AG10803 (cell line): ENCODE measurements at places on chromosomes 7 and 10.

DNA sequence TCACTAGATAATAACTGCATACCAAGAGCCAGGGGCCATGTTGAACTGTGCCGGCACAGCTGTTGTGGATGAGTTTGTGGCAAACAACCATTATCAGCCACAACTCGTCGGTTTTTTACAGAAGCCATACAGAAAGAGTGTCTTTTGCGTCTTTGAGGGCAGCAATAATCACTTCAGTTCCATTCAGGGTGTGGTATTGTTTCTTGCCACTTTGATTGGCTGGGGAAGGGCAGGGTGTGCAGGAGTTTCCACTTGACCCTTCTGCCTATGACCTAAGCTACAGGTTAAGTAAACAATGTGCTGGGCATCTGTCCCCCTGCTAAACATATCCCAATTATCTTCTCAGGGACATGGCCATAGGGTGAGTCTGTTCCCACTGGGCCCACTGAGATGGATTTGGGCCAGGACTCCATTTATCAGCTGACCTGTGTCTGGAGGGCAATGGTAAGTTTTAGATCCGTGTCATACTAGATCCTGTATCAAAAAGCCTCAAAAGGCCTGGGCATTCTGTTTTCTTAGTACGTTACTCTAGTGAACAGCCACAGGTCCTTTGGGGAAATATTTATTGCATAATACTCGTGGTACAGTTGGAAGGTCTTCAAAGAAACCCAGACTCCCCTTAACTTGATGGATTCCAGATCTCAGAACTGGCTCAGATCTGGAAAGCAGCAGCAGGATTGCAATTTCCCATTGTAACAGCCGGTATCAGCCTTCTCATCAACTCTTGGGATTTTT is 15.9 kb downstream of the ZNF3 start:
- DNase-seq = peak; percentile 89

DNA sequence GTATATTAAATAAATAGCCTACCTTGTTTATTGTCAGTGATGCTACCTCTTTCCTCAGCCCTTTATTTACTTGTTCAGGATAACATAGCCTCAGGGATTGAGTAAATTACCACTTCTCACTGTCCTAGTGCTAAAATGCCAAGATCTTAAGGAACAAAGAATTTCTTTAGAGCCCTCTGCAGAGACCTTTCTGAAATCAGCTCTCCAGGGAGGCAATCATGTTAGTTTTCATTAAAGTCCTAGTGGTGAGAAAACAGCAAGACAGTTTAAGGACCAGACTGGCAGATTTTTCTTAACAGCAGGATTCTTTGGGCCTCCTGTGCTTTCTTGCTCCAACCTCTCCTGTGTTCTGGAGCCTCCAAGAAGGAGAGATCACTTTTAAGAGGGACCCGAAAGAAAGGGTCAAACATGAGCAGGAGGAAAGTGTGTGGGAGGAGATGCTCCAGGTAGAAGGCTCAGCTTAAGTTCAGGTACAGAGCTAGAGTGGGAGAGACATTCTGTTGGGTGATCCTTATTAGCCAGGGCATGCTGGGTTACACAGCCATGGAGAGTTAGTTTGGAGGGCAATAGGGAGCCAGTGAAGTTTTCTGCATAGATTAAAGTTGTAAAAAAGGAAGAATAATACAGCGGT is 1.2 kb upstream of the PLCE1 start:
- DNase-seq = no peak

DNA sequence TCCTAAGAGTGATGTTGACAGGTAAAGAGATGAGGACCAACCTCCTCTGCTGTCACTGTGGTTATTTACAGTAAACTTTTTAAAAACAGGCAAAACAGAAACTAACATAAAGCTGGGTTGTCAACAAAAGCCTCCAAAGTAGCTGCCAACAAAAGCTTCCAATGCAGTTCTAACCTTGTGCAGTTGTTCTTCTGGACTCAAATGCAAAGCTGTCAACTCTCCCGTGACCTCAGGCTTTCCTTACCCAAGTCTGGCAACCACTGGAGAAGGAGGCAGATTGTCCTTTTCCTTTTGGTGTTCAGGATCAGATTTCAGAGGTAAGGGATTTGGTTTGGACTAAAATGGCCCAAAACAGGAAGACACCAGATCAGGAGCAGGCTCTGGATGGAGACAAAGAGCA is 63.1 kb downstream of the DLG5 start:
- no peak for DNase-seq

- peak; percentile 75 for DNase-seq
Observed at GRCh38 chr10:91006001-91006751, 85.3 kb upstream of the ANKRD1 start.

GRCh38 chr10:121679916-121680315 is 81.7 kb upstream of the FGFR2 start:
- no peak for DNase-seq

- no peak for DNase-seq
Observed at GRCh38 chr10:33833566-33833965, 499.1 kb upstream of the NRP1 start.
